ENCODE measurements at places on chromosomes 3 and 15. TPM values are rescaled to one million over a fixed set of nuclear protein-coding genes. Genes with fewer than 3 reads are reported as not detected.

- no peak for DNase-seq
Measured at GRCh38 chr3:167880183-167880582, 144.7 kb downstream of the SERPINI1 start.

Gene WDR93
- total RNA-seq = 0.29 TPM

GRCh38 chr3:8239718-8240695, 261.6 kb upstream of the LMCD1 start:
- DNase-seq = peak; percentile 29

DNA sequence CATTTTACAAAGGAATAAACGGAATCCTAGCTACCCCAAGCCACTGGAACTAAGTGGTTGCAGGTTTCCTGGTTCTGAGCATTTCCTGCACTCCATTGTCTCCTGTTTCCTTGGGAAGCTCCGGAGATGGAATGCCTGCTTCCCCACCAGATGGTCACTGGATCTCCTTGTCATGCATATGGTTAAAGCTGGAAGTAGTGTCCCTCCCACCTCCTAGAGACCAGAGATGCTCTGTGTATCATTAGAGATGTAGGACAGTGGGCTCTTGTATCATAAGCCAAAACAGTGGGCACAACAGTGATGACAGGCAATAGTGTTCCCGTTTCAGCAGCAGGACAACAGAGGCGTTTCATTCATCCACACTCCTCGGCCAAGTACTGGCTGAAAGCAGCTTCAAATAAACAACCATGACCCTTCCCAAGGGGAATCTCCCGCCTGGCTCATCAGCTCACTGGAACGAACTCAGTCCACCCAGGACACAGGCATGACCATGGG, 136.2 kb upstream of the EIF1B start:
- DNase-seq = no peak

Gene SH2D7
- not detected for total RNA-seq

DNA sequence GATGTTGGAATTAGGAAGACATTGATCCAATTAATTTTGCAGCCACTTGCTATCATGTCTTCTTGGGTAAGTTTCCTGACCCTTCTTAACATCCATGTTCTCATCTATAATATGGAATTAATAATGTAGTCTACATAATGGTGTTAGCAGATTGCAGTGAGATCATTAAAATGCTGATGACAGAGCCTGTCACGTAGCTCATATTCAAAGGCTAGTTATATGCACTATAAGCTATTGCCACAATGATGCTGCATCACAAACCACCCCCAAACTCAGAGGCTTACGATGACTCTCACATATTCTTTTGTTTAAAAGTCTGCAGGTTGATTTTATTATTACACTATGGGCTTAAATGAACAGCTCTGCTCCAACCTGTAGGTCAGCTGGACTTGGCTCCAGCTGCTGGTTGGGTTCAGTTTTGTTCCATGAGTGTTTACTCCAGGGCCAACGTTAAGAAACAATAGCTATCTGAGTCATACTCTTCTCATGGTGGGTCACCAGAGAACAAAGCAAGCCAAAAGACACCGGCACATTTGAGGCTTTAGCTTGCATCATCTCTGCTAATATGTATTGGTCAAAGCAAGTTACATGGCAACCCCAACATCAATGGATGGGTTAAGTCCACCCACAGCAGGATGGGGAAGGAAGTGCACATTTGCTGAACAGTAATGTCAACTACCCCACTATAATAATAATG, 250.0 kb upstream of the SLCO3A1 start:
- no peak for DNase-seq

Gene STAC
- not detected for total RNA-seq

GRCh38 chr3:79467721-79468120, 300.1 kb downstream of the ROBO1 start:
- no peak for DNase-seq
